NCI-H1694 treated with DMSO at 0.1 percent for 48 hours (cell line): ENCODE measurements at places on chromosomes 3 and 15.

DNA sequence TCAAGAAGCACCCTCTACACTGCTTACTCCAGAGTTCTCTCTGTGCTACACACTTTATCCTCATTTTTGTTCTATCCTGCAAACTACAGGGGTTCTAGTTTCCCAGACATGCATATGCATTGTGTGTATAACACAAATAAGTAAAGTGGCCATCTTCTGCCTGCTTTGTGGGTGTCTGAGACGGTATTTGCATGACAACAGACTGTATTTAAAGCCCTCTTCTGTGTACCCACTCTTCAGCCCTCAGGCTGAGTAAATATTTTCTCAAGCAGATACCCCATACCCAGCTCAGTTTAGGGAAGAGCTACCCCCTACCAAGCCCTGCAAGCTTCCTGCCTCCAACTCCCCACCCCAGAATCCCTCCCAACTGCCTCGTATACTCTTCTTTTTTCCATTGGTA, 31.7 kb downstream of the SYNPR start:
- no peak for DNase-seq

- no peak for DNase-seq
These were observed 52.8 kb downstream of the CLASP2 start for GRCh38 chr3:33665294-33665693.

GRCh38 chr3:188533172-188533571, 379.2 kb downstream of the LPP start:
- DNase-seq: no peak

DNA sequence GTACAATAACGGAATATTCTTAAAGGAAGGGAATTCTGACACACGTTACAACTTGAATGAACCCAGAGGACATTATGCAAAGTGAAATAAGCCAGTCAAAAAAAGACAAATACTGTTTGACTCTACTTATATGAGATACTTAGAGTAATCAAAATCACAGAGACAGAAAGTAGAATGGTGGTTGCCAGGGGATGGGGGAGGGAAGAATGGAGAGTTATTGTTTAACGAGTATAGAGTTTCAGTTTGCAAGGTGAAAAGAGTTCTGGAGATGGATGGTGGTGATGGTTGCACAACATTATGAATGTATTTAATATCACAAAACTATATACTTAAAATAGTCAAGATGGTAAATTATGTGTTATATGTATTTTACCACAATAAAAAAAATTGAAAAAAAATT, 112.9 kb upstream of the ARHGEF3 start:
- DNase-seq: no peak

- no peak for DNase-seq
These were observed 87.5 kb upstream of the PLXNA1 start for GRCh38 chr3:126895178-126896066.

- DNase-seq: no peak
These were observed 536.1 kb downstream of the AGBL1 start for GRCh38 chr15:86615816-86616215.

DNA sequence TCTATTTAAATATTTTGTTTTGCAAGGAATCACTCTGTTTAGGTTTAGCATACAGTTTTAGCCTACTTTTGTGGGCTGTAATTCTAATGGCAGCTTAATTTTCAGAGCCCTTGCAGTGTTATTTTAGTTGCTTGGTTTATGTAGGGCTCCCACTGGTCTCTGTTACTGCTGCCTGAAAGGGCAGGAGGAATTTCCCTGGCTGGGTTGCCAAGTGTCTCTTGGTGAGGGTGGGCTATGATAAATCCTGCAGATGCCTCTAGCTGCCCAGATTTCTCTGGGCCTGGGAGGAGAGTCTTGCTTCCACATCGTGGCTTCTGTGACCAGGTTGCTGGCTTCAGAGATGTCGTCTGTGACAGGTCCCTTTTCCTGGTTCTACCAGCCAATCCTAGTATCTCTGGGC, 36.2 kb downstream of the ILDR1 start:
- no peak for DNase-seq

DNA sequence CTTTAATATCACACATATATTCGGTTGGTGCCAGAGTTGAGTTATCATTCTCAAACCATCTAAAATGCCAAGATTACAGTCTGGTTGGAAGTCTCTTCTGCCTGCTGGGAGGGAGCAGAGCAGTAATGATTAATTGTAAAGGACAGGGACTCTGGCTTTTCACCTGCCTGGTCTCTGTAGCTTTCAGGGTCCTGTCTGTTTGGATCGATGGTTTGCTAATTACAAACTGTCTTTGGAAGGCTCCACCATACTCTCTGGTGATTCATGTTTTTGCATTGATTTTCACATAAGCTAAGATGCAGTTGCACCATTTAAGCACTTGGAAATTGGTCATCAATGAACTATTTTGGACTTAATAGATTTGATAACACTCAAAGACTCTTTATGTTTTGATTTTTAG, 350.4 kb upstream of the SATB1 start:
- DNase-seq: no peak

GRCh38 chr15:48954538-48954937, 9.2 kb downstream of the SHC4 start:
- no peak for DNase-seq

DNA sequence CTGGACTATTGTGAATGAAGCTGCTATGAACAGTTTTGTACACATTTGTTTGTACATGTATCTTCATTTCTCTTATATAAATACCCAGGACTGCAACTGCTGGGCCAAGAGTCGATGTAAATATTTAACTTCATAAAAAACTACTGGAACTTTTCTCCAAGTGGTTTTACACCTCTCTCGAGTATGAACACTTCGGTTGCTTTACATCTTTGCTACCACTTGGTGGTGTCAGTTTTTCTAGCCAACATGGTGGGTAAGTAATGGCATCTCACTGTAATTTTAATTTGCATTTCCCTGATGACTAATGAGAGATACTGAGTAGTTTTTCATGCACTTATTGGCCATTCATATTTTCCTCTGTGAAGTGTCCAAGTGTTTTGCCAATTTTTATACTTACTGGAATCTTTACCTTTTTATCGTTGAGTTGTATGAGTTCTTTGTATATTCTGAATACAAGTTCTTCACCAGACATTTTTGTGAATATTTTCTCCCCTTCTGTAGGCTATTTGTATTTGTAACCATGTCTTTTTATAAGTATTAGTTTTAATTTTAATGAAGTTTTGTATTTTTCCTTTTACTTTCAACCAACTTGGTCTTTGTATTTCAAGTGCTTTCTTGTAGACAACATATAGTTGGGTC, 44.4 kb downstream of the PCOLCE2 start:
- peak; percentile 38 for DNase-seq

DNA sequence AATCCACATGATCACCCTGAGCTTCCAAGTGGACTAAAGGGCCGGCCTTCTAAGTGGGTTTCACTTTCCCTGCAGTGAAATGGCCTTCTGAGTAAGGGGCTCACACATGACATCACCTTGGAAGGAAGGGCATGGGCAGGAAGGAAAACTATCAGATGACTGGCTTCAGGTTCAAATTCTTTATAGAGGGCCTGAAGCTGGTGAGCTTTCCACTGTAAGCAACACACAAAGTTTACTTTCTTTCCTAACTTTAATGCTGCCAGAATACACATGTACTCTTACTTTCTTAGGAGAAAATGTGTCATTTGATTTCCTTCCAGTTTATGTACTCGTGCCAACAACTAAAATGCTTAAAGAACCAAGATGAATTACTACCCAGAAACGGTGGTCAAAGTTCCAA, 475.6 kb downstream of the FOXP1 start:
- no peak for DNase-seq
